ENCODE measurements at places on chromosomes 2 and 18.

- no peaks in the 10 kb centered on the region for H3K36me3 ChIP-seq
- no peak for DNase-seq
- H3K4me3 ChIP-seq: no peak overlapping the region
- no peaks in the 10 kb centered on the region for H3K4me1 ChIP-seq
Observed at GRCh38 chr18:49081511-49082155, 130.9 kb upstream of the SMAD7 start.

DNA sequence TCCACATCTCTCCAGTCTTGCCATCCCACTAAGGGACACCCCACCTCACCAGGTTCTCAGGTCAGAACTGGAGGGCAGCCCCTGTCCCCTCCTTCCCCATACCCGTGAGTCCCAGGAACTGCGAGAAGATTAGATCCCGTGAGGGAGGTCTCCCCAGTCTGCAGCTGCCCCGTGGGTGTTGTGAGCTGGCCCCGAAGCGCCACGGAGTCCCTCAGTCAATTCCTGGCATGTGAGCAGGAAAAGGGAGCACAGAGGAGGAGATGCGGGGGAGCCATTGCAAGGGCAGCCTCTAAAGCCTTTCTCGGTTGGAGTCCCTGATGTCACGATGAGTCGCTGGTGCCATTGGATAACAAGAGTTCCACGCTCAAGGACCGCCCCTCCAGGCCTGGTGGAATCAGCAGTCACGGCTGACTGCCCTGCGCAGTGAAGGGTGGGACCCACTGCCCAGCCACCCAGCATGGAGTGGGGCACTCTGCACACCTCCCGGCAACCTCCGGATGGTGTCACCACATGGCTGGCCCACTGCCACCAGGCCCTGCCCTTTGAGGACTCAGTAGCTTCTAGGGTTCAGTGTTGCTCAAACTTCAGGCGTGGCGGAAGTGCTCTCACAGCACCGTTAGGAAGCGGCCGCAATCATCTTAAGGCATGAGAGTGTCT lies 434.9 kb upstream of the MYT1L start:
- no peak for DNase-seq
- H3K27ac ChIP-seq: no peak overlapping the region
- no peaks in the 10 kb centered on the region for H3K36me3 ChIP-seq

DNA sequence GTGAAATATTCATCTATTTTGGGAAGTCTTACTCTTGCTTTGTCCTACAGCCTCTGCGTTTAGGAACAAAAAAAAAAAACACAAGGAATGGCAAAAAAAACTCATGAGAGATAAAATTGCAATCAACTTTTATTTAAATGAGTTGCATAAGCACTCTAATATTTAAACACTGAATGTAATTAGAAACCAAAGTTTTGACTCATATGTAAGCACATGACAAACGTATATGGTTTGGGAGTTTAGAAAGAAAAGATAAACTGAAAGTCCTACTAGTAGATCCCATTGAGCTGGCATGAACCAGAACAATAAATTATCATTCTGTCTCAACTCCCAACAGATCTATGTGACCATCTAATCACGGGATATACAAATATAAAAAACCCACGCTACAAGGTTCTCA lies 44.8 kb downstream of the REV1 start:
- H3K4me1 ChIP-seq: no peaks in the 10 kb centered on the region
- H3K36me3 ChIP-seq: peaks cover 15% of the 10 kb centered on the region
- no peak overlapping the region for H3K4me3 ChIP-seq
- no peak for DNase-seq
- H3K27me3 ChIP-seq: no peaks in the 10 kb centered on the region

DNA sequence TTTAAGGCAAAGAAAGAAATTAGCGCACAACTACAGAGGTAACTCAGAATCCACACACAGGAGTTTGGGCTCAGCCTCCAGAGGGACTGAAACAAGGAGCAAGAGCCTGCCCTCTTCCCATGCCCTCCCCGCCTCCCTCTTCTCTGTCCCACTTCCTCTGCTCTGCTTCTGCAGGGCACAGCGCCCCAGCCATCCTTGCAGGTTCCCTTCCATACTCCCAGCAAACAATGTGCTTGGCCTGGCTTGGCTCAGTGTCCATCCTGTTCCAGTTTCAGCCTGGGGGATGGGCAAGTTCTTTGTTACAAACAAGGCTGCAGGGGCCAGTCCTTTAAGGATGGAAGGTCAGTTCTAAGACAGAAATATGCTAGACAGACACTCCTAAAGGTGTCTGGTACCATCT lies 133.5 kb downstream of the CDH20 start:
- H3K27ac ChIP-seq: no peak overlapping the region
- H3K4me1 ChIP-seq: peaks cover 3% of the 10 kb centered on the region
- H3K4me3 ChIP-seq: no peak overlapping the region
- no peaks in the 10 kb centered on the region for H3K36me3 ChIP-seq
- DNase-seq: no peak
- no peaks in the 10 kb centered on the region for H3K27me3 ChIP-seq

GRCh38 chr2:227474410-227474809 lies 2.5 kb downstream of the AGFG1 start:
- no peak overlapping the region for H3K27ac ChIP-seq
- H3K27me3 ChIP-seq: no peaks in the 10 kb centered on the region
- no peaks in the 10 kb centered on the region for H3K36me3 ChIP-seq
- DNase-seq: no peak
- no peak overlapping the region for H3K4me3 ChIP-seq

GRCh38 chr2:236237468-236238190 lies 26.6 kb downstream of the ASB18 start:
- H3K27me3 ChIP-seq: peaks cover 50% of the 10 kb centered on the region
- H3K36me3 ChIP-seq: no peaks in the 10 kb centered on the region
- H3K4me3 ChIP-seq: no peak overlapping the region
- no peak overlapping the region for H3K27ac ChIP-seq

DNA sequence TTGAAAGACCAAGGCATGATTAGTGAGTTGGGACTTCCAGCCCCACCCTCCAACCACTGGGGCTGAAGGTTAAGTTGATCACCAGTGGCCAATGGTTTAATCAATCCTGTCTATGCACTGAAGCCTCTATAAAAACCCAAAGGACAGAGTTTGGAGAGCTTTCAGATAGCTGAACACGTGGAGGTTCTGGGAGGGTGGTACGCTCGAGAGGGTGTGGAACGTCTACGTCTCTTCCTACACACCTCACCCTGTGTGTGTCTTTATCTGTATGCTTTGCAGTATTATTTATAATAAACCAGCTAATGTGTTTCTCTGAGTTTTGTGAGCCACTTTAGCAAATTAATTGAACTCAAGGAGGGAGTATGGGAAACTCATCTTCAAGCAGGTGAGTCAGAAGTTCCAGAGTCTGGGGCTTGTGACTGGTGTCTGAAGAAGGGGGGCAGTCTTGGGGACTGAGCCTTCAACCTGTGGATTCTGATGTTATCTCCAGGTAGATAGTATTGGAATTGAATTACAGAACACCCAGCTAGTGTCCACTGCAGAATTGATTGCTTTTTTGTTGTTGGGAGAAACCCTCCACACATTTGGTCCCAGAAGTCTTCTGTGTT lies 20.3 kb downstream of the ACTR3 start:
- no peak overlapping the region for H3K4me3 ChIP-seq
- H3K36me3 ChIP-seq: peaks cover 3% of the 10 kb centered on the region
- no peaks in the 10 kb centered on the region for H3K27me3 ChIP-seq
- no peaks in the 10 kb centered on the region for H3K4me1 ChIP-seq

DNA sequence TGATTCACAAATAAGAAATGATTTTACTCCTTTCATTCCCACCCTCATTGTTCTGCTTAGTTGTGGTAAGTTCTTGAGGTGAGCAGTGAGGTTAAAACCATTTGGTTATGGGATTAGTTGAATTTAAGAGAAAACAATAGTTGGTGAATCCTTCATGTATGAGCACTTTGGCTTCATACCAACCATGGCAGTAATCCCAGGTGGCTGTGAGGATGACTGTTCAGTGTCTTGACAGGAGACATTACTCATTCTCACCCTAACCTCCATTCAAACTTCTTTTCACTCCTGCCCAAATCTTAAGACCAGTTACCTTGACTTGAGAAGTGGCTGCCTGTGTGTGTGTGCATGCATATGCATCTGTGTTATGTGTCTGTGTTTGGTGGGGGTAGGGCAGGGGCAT lies 143.1 kb downstream of the SETBP1 start:
- no peak overlapping the region for H3K27ac ChIP-seq
- DNase-seq: no peak
- H3K36me3 ChIP-seq: peaks cover 3% of the 10 kb centered on the region
- H3K27me3 ChIP-seq: no peaks in the 10 kb centered on the region
- H3K4me1 ChIP-seq: peaks cover 8% of the 10 kb centered on the region
- H3K4me3 ChIP-seq: no peak overlapping the region

GRCh38 chr2:237561221-237561620 lies 5.2 kb upstream of the PRLH start:
- H3K4me1 ChIP-seq: peaks cover 14% of the 10 kb centered on the region
- no peak overlapping the region for H3K27ac ChIP-seq
- no peak overlapping the region for H3K4me3 ChIP-seq

DNA sequence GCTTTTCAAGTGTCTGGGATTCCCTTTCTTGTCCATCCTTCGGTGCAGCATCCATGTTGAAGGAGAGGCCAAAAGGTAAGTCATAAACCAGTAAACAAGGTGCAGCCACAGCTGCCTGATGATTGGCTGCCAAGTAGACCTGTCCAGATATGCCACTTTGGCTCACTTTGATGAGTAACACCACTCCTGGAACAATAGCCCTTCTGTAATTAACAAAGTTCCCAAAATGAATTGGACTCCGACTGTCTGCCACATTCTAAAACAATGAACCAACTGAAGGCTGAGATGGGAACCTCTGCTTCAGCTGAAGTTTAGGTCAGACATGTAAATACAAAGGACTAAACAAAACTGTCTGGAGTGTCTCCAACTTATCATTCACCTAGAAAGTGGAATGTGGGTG lies 82.2 kb upstream of the LGALSL start:
- DNase-seq: no peak
- H3K27ac ChIP-seq: no peak overlapping the region
- H3K36me3 ChIP-seq: no peaks in the 10 kb centered on the region
- H3K4me3 ChIP-seq: no peak overlapping the region
- H3K4me1 ChIP-seq: peaks cover 3% of the 10 kb centered on the region

DNA sequence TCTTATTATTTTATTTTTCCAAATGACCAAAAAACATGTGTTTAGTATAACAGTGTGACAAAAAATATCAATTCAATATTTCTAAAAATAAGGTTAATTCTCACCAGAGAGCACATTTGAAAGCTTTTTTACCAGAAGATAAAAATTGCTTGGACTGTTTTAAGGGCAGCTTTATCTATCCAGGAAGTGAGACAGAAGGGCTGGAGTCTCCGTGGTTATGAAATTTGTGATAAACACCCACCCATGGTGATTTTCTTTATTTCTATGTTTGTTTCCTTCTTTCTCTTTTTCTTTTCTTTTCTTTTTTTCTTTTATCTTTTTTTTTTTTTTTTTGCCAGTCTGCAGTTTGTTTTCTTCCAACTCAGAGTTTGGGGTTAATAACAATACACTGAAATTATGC lies 298.5 kb downstream of the PIEZO2 start:
- DNase-seq: no peak
- peaks cover 3% of the 10 kb centered on the region for H3K4me1 ChIP-seq
- H3K4me3 ChIP-seq: no peak overlapping the region
- no peak overlapping the region for H3K27ac ChIP-seq

- no peaks in the 10 kb centered on the region for H3K36me3 ChIP-seq
- H3K27ac ChIP-seq: no peak overlapping the region
- no peak for DNase-seq
- H3K27me3 ChIP-seq: no peaks in the 10 kb centered on the region
- H3K4me1 ChIP-seq: no peaks in the 10 kb centered on the region
Observed at GRCh38 chr2:191115804-191116203, 35.0 kb downstream of the STAT4 start.

GRCh38 chr2:141195087-141195486 lies 935.7 kb downstream of the LRP1B start:
- DNase-seq: no peak
- H3K27ac ChIP-seq: no peak overlapping the region
- H3K27me3 ChIP-seq: no peaks in the 10 kb centered on the region
- H3K4me3 ChIP-seq: no peak overlapping the region
- no peaks in the 10 kb centered on the region for H3K4me1 ChIP-seq

DNA sequence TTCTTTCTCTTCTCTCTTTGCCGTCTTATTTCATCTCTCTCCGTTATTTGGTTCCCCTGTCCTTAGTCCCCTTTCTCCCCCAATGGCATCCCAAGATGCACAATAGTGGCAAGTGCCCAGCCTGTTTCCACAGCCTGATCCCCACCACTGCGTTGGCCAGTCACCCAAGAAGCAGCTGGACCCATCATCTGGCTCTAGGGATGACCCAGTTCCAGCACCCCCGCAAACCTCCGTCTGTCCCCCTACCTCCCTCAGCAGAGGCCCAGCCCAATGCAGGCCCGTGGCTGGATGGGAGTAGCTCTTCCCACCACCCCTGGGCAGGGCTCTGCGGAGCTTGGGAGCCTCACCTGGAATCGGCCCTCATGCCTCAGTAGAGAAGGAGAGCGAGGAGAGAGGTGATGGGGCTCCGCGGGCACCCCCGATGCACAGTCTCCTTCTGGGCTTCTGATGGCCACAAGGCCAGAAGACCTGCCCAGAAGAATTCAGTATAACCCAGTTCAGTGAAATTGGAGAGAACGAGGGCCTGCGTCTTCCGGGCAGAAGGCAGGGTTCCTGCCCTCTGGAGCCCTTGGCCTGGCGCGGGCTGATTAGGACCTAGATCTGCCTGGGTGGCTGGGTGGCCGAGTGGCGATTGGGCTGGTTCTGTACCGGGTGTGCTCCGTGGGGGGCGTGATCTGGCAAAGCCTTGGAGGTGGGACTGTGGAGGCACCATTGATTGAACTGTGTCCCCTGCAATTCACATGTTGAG lies 50.9 kb downstream of the RRM2 start:
- H3K4me1 ChIP-seq: peaks cover 36% of the 10 kb centered on the region
- DNase-seq: no peak
- H3K27ac ChIP-seq: no peak overlapping the region

DNA sequence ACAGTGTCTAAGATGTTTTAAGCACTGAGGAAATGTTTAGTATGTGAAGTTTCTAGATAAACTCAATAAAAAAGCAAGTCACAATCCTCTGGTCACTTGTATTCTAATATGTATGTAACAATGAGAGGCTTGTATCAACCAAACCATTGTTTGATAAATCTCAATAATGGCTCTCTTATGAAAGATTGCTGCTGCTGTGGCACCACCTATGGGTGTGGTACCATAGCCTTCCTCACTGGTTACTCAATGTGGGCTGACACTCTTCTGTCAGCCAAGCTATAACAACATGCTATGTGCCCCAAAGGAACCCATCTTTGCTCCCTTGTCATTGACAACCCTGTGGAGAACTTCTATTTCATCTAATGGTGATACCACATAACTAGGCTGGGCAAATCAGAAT lies 12.6 kb upstream of the RAB1A start:
- no peak overlapping the region for H3K27ac ChIP-seq
- no peak overlapping the region for H3K4me3 ChIP-seq
- no peaks in the 10 kb centered on the region for H3K36me3 ChIP-seq
- H3K27me3 ChIP-seq: no peaks in the 10 kb centered on the region
- H3K4me1 ChIP-seq: no peaks in the 10 kb centered on the region

DNA sequence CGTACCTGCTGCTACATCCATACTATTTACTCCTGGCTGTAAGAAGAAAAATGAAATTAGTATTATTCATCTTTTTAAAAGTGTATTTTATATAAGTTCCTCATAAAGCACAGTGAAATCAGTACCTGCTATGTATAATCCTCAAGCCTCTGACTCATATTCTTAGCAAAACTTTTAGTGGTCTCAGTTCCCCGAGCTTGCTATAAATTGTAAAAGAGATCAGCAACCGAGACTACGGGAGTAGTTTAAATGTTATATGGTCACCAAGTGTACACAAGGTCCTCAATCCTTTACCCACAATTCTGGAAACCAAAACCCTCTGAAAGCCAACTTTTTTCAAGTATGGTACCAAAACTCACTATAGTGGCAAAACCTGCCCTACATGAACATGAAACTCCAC lies 24.2 kb downstream of the PRPF40A start:
- no peaks in the 10 kb centered on the region for H3K27me3 ChIP-seq
- H3K27ac ChIP-seq: no peak overlapping the region
- H3K4me3 ChIP-seq: no peak overlapping the region
- no peak for DNase-seq
- H3K4me1 ChIP-seq: no peaks in the 10 kb centered on the region
- peaks cover 4% of the 10 kb centered on the region for H3K36me3 ChIP-seq
